Neural progenitor cell (in vitro differentiated cells): ENCODE measurements at places on chromosomes 13 and 19. TPM values are rescaled to one million over a fixed set of nuclear protein-coding genes. Genes with fewer than 3 reads are reported as not detected.

The KCNN1 gene
- total RNA-seq, result 1.8 and 5.5 TPM in 2 replicates

The C13orf46 gene
- total RNA-seq, result not detected in 2 replicates

The C19orf73 gene
- 1.7 TPM in 1 of 2 replicates, not detected in the other for total RNA-seq

The ZNF536 gene
- 0.24 and 0.84 TPM in 2 replicates for total RNA-seq

The DIAPH3 gene
- total RNA-seq, result 30.1 and 51.5 TPM in 2 replicates

The KASH5 gene
- 0.59 TPM in 1 of 2 replicates, not detected in the other for total RNA-seq

The IRGC gene
- not detected in 2 replicates for total RNA-seq

The VSTM1 gene
- 0.12 TPM in 1 of 2 replicates, not detected in the other for total RNA-seq

The ZNF541 gene
- total RNA-seq, result not detected in 2 replicates

The LRCH1 gene
- total RNA-seq, result 2.9 and 3.3 TPM in 2 replicates

The MISP gene
- total RNA-seq, result not detected in 2 replicates

The CCL25 gene
- 1.2 TPM in 1 of 2 replicates, not detected in the other for total RNA-seq

The OSCAR gene
- 2.4 TPM in 1 of 2 replicates, not detected in the other for total RNA-seq

The PPP1R15A gene
- total RNA-seq, result 10.6 and 19.1 TPM in 2 replicates

The TCF3 gene
- total RNA-seq, result 131 and 332 TPM in 2 replicates

The TEX101 gene
- not detected in 2 replicates for total RNA-seq

The NLRP4 gene
- not detected in 2 replicates for total RNA-seq

The ETV2 gene
- total RNA-seq, result 0.71 TPM in 1 of 2 replicates, not detected in the other

The KLK8 gene
- 0.46 TPM in 1 of 2 replicates, not detected in the other for total RNA-seq

The ZNF490 gene
- total RNA-seq, result 6.8 and 16.7 TPM in 2 replicates

The ZNF556 gene
- 0.25 TPM in 1 of 2 replicates, not detected in the other for total RNA-seq

The SHD gene
- 0.34 TPM in 1 of 2 replicates, not detected in the other for total RNA-seq

The SIN3B gene
- 21.2 and 36.4 TPM in 2 replicates for total RNA-seq

The ZNF235 gene
- 8.1 and 9.6 TPM in 2 replicates for total RNA-seq

The LINGO3 gene
- total RNA-seq, result 1.5 TPM in 1 of 2 replicates, not detected in the other

The RNF225 gene
- 0.62 TPM in 1 of 2 replicates, not detected in the other for total RNA-seq

The RASAL3 gene
- not detected in 2 replicates for total RNA-seq

The RPL28 gene
- 1,017 and 1,124 TPM in 2 replicates for total RNA-seq
